ENCODE measurements at places on chromosomes 1 and 21.
A peak's percentile ranks its signal among the peaks of the same experiment; 100 is the strongest.

DNA sequence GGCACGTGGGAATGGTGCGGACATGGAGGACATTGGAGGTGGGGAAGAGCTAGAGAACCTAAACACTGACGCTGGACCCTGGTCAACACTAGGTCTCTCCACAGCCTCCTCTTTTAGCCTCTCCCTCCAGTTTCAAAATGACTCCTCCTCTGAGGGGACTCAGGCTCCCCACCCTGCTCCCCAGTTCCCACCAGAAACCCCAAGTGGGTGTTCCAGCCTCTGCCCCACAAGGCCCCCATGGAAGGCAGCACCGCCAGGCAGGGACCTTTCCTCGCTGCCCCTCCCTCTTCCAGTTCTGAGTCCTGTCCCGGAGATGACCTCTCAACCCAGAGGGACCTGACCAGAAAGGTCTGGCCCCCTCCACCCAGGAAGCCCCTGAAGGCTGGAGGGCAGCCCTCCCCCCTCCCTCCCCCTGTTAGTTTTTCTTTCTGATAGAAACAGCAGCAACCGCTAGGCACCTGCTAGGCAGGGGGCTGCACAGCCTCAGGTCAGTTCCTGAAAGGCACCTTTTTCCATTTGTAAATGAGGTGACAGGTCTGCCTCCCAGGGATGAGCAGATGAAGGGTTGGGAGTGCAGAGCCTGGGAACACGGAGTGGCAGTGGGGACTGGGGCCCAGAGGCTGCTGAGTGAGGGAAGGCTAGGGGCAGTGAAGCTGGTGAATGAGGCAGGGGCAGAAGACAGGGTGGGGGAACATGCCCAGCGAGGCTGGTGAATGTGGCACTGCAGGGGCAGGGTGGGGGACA lies 9.3 kb upstream of the ITGB2 start:
- no peak for DNase-seq
- peaks cover 6% of the 10 kb centered on the region for H3K36me3 ChIP-seq
- H3K4me3 ChIP-seq: peak overlapping the region; percentile 93
- H3K27me3 ChIP-seq: no peaks in the 10 kb centered on the region
- H3K27ac ChIP-seq: peak overlapping the region; percentile 93

GRCh38 chr1:229252228-229252984 lies 18.5 kb upstream of the RAB4A start:
- no peak overlapping the region for H3K4me3 ChIP-seq
- DNase-seq: no peak
- no peaks in the 10 kb centered on the region for H3K27me3 ChIP-seq
- peaks cover 2% of the 10 kb centered on the region for H3K36me3 ChIP-seq

- no peak overlapping the region for H3K4me3 ChIP-seq
- H3K27ac ChIP-seq: no peak overlapping the region
Measured at GRCh38 chr1:106861110-106861509, 195.4 kb upstream of the PRMT6 start.

GRCh38 chr1:89781494-89782126 lies 39.2 kb upstream of the LRRC8D start:
- no peaks in the 10 kb centered on the region for H3K36me3 ChIP-seq
- H3K4me3 ChIP-seq: peak overlapping the region; percentile 49
- H3K27me3 ChIP-seq: no peaks in the 10 kb centered on the region
- H3K4me1 ChIP-seq: peaks cover 14% of the 10 kb centered on the region
- DNase-seq: peak; percentile 35

DNA sequence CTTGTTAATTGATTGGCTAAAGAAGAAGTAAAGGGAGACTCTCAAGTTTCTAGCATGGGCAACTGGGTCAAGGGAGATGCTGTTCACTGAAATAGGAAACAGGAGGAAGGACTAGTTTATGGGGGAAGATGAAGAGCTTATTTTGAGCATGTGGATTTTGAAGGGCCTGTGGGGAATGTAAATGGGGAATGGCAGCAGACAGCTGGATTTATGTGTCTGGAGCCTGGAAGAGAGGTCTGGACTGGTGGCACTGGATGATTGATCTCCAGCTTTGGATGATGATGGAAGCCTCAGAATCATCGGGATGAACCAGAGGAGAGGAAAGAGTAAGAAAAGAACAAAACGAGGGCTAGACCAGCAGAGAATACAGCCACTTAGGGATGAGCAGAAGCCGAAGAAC lies 54.9 kb upstream of the ENAH start:
- no peaks in the 10 kb centered on the region for H3K36me3 ChIP-seq
- no peak overlapping the region for H3K27ac ChIP-seq
- no peaks in the 10 kb centered on the region for H3K4me1 ChIP-seq
- DNase-seq: no peak
- no peaks in the 10 kb centered on the region for H3K27me3 ChIP-seq
- no peak overlapping the region for H3K4me3 ChIP-seq

DNA sequence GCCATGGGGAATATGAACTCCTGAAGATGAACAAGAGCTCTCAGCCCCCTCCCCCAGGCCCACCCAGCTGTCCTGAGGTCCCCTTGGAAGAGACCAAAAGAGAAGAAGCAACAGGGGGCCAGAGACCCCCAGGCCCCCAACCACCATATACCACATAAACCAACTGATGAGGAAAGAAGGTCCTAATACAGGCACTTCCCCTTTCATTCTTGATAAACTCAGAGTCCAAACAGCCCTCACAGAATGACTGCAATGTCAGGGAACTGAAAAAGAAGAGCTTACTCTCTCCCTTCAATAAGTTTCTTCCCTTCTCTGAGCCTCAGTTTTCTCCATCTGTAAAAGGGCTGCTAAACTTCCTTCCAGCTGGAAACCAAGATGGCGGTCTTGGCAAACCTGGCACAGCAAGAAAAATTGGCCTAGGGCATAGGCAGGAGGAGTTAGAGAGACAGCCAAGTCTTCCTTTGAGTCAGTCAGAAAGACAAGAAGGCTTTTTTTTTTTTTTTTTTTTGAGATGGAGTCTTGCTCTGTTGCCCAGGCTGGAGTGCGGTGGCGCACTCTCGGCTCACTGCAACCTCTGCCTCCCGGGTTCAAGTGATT lies 90.5 kb downstream of the VWA5B1 start:
- H3K4me3 ChIP-seq: no peak overlapping the region
- no peaks in the 10 kb centered on the region for H3K4me1 ChIP-seq
- no peak overlapping the region for H3K27ac ChIP-seq

GRCh38 chr1:18778437-18778836 lies 81.0 kb downstream of the TAS1R2 start:
- no peak overlapping the region for H3K27ac ChIP-seq
- no peaks in the 10 kb centered on the region for H3K4me1 ChIP-seq
- no peak for DNase-seq
- H3K4me3 ChIP-seq: no peak overlapping the region
- no peaks in the 10 kb centered on the region for H3K36me3 ChIP-seq
- peaks cover 83% of the 10 kb centered on the region for H3K27me3 ChIP-seq

GRCh38 chr1:192814805-192815204 lies 6.0 kb downstream of the RGS2 start:
- H3K4me3 ChIP-seq: no peak overlapping the region
- H3K27ac ChIP-seq: no peak overlapping the region
- H3K27me3 ChIP-seq: no peaks in the 10 kb centered on the region
- H3K36me3 ChIP-seq: peaks cover 11% of the 10 kb centered on the region
- no peak for DNase-seq

DNA sequence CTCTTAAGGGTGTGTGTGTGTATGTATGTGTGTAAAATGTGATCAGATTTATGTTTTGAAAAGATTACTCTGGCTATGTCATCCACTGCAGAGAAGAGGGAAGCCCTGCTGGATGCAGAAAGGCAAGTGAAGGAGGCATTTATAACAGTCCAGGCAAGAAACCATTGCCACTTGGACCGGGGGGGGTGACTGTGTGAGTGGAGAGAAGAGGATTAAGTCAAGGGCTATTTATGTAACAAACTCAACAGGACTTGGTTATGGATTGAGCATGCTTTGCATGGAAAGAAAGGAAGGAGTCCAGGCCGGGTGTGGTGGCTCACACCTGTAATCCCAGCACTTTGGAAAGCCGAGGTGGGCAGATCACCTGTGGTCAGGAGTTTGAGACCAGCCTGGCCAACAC lies 143.0 kb downstream of the URB2 start:
- H3K36me3 ChIP-seq: no peaks in the 10 kb centered on the region
- peaks cover 64% of the 10 kb centered on the region for H3K27me3 ChIP-seq
- H3K27ac ChIP-seq: no peak overlapping the region
- no peaks in the 10 kb centered on the region for H3K4me1 ChIP-seq

DNA sequence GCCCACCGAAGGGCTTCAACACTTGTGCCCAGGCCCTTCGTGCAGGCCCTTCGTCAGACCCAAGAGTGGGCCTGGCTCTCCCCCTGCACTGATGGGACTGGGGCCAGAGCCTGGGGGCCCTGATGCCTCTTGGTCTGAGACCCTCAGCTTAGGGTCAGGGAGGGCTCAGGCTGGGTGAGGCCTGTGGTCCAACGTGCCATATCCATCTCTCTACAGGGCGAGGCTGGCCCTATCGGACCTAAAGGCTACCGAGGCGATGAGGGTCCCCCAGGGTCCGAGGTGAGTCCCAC lies 15.6 kb downstream of the COL6A1 start:
- DNase-seq: no peak
- no peak overlapping the region for H3K27ac ChIP-seq
- H3K4me1 ChIP-seq: no peaks in the 10 kb centered on the region
- H3K27me3 ChIP-seq: no peaks in the 10 kb centered on the region
- no peak overlapping the region for H3K4me3 ChIP-seq
- peaks cover under 1% of the 10 kb centered on the region for H3K36me3 ChIP-seq

Data from central memory CD8-positive, alpha-beta T cell (primary cell).